ENCODE measurements at places on chromosomes 11 and 22.

DNA sequence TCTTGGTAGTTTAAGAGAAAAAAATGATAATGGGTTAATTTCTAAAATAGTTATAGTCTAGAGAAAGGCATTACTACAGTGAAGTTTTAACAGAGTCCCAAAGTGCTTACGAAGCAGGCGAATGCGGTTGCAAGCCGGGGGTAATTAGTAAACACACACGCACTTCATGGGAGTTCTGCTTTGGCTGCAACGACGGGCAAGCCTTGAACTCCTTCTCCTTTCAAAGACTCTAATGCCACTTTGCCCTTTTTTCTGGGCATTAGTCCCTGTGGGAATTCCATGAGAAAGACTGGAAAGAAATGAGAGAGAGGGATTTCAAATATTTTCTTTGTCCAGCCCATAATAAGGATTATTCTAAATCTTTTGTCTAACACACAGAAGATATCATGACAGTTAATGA is 66.1 kb downstream of the TENM4 start:
- no peak for DNase-seq

- no peak for DNase-seq
Observed at GRCh38 chr11:78099666-78100065, 20.0 kb upstream of the NDUFC2 start.

GRCh38 chr11:91798240-91798639 is 426.4 kb upstream of the FAT3 start:
- DNase-seq, result no peak

DNA sequence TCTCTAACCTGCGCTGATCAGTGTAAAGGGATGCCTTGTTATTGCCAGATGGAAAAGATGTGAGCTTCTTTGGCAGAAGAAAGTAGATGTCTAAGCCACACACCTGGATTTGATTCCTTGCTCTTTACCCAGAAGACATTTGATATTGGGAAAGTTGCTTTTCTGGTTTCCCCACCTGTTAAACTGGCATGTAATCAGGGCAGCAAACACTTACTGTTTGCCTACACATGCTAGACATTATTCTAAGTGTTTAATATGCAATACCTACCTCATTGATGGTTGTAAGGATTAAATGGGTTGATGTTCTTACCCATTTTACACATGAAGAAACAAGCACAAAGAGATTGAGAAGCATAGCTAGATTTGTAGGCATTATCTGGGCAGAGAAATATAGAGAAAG is 16.6 kb downstream of the ASRGL1 start:
- DNase-seq, result no peak

GRCh38 chr11:63769714-63770455 is 1.3 kb upstream of the ZFTA start:
- no peak for DNase-seq

DNA sequence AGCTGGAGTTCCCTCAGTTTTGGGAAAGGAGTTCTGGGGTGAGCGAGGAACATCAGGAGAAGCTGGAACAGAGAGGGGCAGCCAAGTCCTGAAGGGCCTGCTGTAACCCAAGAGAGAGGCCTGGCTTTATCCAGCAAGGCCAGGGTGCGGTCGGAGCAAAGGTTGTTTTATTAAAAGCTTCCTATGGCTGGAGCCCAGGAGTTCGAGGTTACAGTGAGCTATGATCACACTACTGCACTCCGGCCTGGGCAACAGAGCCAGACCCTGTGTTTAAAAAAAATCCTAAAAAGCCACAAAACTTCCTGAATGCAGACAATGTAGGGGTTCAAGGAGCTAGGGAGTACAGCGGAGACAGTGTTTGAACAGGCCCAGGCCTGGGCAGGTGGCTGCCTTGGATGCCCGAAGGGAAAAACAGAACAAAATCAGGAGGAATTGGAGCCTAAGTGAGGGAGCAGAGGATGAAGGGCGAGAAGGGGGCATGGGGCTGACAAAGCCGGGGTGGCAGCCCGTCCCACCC is 22.2 kb upstream of the MALAT1 start:
- no peak for DNase-seq

DNA sequence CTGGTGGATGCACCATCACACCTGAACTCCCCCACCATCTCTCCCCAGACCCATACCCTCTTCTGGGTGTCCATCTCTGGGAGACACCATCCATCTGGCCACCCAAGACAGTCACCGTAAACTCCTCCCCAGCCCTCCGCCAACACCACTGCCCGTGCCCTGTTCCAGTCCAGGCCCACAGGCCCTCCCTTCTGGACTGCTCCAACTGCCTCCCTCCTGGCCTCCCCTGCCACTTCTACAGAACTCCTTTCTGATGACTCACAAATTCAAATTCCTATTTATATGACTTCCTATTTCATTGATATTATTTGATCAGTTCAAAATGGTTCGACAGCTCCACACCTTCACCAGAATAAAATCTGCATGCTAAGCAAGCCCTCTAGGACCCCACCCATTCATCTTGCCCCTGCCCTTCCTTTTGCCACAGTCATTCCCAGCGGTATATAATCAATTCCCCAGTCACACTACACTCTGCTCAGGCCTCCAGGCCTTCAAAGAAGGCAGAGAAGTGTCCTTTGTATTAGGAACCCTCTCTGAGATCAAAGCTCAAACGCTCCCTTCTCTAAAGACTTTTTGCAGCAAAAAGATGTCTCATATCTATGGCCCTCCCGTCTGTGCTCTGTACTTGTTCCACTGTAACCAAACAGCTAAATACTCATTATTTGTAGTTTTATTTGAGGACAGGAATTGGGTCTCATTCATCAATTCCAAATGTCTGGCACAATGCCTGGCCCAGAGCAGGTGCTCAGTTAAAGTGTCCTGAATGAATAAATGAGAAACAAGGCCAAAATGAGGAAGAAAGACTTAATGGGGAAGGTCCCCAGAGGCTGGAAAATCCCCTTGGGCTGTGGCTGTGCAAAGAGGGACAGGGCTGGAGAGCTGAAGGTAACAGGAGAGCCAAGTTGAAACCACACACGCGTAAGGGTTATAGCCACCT is 29.0 kb downstream of the MYH9 start:
- DNase-seq, result no peak

DNA sequence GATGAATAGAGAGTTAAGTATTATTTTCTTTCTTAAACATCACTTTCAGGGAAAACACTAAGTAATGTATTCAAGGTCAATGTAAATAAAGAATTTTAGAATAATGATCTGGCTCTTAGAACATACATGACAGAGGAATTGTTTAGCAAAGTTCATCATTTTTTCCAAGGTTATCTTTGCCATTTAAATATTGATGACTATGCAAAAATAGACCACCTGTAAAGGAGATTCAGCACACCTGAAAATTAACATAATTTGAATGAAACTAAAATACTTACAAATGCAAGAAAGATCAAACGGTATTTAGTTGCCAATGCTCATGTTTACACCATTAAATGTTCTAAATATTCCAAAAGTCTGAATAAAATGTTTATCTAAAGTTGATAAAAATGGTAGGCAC is 782.6 kb upstream of the CHORDC1 start:
- DNase-seq, result no peak
